Colonic mucosa (tissue), 4 donors: ENCODE measurements at places on chromosomes 12 and 14. TPM values are rescaled to one million over a fixed set of nuclear protein-coding genes. Genes with fewer than 3 reads are reported as not detected.

DNA sequence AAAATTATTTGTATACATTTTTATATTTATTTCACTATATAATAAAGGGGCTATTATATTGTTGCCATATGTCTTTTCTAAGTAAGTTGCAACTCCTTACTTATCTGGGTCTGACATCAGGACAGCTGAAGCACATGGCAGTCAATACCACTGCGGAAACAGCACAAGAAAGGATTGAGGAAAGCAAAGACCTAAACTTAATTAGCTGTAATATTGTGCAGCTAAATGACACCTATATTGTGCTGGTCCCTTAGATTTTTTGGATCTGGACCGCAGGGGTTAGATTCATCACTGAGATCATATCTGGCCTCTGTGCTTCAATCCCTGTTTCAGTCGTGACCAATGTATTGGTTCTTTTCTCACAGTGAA, 359.6 kb upstream of the DIO2 start:
- no peaks in the 10 kb centered on the region for H3K4me1 ChIP-seq
- DNase-seq = no peak
- H3K27me3 ChIP-seq = no peaks in the 10 kb centered on the region
- H3K36me3 ChIP-seq = no peaks in the 10 kb centered on the region

DNA sequence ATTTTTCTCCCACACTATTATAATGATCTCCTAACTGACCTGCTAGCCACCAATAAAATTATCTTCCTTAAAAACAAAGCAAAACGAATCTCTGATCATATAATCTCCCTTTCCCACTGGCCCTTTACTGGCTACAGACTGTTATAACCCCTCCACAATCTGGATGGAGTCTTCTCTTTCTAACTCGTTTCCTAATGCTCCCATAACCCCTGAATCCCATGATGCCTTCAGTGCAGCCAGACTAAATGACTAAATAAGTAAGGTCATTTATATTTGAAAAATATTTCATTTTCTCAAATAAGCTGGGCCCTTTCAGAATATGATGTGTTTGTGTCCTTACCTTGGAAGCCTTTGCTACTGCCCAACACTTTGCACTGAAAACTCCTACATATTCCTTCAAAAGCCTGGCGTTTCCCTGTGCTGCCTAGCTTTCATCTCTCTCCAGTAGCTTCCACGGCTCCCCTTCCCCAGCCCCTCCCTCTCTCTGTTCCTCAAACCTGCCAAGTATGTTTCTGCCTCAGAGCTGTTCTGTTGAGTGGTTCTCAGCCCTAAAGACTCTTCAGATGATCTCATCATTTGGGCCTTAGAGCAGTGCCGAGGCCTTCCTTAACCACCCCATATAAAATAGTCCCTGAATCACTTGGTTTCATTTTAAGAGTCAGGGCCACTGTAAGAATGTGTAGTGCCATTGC, 91.7 kb downstream of the MYRFL start:
- no peaks in the 10 kb centered on the region for H3K36me3 ChIP-seq
- no peak overlapping the region for H3K4me3 ChIP-seq
- H3K27me3 ChIP-seq = no peaks in the 10 kb centered on the region
- H3K4me1 ChIP-seq = peaks cover 10% of the 10 kb centered on the region
- H3K27ac ChIP-seq = no peak overlapping the region
- DNase-seq = no peak

- peak; percentile 37 for DNase-seq
- peak within 1 kb of the TSS; percentile 81 for H3K4me3 ChIP-seq
- H3K36me3 ChIP-seq = no peaks in the 10 kb centered on the region
- H3K27me3 ChIP-seq = no peaks in the 10 kb centered on the region
- no peaks in the 10 kb centered on the region for H3K4me1 ChIP-seq
Observed at GRCh38 chr12:132761032-132761920, at the start of gene ANKLE2. Gene ANKLE2 (minus strand): TSS chr12:132761832. CDS start chr12:132761798, 34 bp downstream.

DNA sequence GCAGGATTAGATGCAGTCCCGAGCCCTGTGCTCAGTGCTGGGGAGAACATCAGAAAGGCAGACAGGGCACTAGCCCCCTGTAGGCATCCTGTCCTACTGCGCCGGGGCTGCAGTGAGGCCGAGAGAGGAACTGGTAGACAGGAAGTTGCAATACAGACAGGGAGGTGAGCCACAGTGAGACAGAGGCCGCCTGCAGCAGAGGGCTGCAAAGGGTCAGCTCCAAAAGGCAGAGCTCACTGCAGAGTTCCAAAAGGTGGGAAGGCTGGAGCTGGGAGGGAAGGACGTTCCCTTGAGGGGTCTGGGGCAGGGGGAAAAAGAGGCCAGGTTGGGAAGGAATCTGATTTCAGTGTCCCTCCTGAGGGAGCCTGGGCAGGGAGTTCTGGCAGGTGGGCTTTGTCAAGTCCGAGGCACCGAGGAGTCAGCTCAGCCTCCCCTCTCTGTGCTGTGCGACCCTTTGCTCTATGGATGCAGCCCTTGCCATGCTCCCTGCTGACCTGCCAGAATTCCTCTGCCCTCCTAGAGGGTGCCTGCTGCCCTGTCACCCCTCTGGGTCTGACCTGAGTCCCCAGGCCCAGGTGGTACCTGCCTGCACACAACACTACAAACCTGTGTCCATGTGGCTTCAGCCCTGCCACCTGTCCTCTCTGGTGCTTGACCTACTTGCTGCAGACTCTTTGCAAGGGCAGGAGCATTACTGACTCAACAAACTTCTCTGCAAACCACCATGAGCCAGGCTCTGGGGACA, 63.5 kb downstream of the PRMT8 start:
- no peaks in the 10 kb centered on the region for H3K27me3 ChIP-seq
- H3K27ac ChIP-seq = no peak overlapping the region
- no peaks in the 10 kb centered on the region for H3K36me3 ChIP-seq
- H3K4me1 ChIP-seq = no peaks in the 10 kb centered on the region

DNA sequence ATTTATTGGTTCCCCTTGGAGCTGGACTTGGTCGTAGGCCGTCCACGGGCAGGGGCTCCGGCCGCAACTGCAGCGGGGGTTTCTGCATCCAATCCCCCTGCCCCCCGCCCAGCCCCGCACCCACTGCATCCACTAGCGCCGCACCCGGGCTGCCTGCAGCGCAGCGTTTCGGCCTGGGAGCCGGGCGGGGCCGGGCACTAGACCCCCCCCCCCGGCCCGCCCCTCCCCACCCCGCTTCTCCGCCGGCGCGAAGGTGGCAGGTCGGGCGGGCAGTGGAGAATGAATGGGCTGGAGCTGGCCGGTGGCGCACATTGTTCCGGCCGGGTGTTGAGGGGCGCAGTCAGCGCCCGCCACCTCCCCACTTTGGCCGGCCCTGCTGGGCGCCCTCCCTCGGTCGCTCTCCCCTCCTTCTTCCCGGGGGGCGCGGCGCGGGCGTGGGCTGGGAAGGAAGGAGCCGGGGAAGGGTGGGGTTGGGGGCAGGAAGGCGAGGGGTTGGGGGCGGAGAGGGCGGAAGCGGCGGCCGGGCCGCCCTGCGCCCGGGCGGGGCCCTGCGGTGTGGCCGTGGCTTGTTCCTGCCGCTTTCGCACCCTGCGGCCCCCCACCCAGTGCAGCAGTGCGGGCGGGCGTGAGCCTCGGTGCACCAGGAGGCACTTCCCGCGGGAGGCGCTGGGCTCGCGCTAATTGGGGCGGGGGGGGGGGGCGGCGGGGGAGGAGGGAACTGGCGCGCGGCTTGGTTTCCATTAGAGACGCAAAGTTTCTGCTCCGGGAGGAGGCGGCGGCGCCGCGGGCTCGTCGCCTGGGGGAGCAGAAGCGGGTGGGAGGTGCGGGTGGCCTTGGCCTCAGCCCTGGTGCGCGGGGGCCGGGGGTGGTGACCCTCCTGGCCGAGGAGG, 841 bp downstream of the CALM1 start:
- peaks cover 6% of the 10 kb centered on the region for H3K36me3 ChIP-seq
- no peaks in the 10 kb centered on the region for H3K27me3 ChIP-seq
- peak; percentile 76 for DNase-seq
- H3K27ac ChIP-seq = peak overlapping the region; percentile 95

DNA sequence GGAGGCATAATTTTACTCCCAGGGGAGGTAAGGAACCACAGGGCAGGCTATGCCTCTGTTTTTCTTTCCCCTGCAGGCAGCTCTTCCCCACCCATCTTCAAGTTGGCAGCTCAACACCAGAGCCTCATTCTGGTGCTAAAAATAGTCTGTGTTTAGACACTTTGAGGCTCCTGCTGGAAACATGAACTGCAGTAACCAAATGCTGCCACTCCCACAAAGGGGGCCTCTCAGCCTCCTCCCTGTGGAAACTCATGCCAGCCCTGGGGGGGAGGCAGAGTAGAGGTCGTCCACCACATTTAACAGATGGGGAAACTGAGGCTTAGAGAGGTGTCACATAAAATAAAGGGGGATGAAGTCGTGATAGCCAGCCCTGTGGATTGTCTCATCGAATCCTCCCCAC, 61.4 kb downstream of the WSCD2 start:
- no peaks in the 10 kb centered on the region for H3K36me3 ChIP-seq
- no peak for DNase-seq
- no peaks in the 10 kb centered on the region for H3K27me3 ChIP-seq
- no peak overlapping the region for H3K27ac ChIP-seq
- no peaks in the 10 kb centered on the region for H3K4me1 ChIP-seq

GRCh38 chr14:32377046-32377646, 48.0 kb downstream of the AKAP6 start:
- no peak overlapping the region for H3K4me3 ChIP-seq
- no peaks in the 10 kb centered on the region for H3K4me1 ChIP-seq
- H3K27me3 ChIP-seq = no peaks in the 10 kb centered on the region
- H3K27ac ChIP-seq = no peak overlapping the region
- H3K36me3 ChIP-seq = no peaks in the 10 kb centered on the region

DNA sequence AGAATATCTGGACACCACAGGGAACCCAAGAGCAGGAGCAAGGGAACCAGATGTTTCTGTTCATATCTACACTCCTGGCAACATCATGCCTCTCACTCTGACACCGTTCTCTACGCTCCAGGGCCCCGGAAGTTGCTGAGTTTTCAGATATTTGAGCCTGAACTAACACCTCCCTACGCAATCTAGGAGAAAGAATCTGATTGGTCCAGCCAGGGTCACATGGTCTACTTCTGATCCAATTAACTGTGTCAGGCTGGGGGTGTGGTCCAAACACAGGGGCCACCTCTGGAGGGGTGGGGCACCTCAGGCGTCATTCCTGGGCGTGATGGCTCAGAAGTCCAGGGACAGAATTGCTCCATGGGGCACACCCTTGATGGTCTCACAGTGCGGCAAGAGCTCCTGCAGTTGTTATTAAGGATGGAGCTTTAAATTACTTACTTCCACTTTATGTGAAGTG, 165.5 kb downstream of the PTPN11 start:
- no peak overlapping the region for H3K4me3 ChIP-seq
- H3K4me1 ChIP-seq = no peaks in the 10 kb centered on the region
- DNase-seq = no peak
- H3K36me3 ChIP-seq = no peaks in the 10 kb centered on the region
- no peaks in the 10 kb centered on the region for H3K27me3 ChIP-seq

GRCh38 chr14:47507861-47508260, 167.5 kb downstream of the MDGA2 start:
- H3K4me1 ChIP-seq = no peaks in the 10 kb centered on the region
- DNase-seq = no peak
- no peaks in the 10 kb centered on the region for H3K36me3 ChIP-seq
- H3K4me3 ChIP-seq = no peak overlapping the region
- no peak overlapping the region for H3K27ac ChIP-seq
- no peaks in the 10 kb centered on the region for H3K27me3 ChIP-seq

DNA sequence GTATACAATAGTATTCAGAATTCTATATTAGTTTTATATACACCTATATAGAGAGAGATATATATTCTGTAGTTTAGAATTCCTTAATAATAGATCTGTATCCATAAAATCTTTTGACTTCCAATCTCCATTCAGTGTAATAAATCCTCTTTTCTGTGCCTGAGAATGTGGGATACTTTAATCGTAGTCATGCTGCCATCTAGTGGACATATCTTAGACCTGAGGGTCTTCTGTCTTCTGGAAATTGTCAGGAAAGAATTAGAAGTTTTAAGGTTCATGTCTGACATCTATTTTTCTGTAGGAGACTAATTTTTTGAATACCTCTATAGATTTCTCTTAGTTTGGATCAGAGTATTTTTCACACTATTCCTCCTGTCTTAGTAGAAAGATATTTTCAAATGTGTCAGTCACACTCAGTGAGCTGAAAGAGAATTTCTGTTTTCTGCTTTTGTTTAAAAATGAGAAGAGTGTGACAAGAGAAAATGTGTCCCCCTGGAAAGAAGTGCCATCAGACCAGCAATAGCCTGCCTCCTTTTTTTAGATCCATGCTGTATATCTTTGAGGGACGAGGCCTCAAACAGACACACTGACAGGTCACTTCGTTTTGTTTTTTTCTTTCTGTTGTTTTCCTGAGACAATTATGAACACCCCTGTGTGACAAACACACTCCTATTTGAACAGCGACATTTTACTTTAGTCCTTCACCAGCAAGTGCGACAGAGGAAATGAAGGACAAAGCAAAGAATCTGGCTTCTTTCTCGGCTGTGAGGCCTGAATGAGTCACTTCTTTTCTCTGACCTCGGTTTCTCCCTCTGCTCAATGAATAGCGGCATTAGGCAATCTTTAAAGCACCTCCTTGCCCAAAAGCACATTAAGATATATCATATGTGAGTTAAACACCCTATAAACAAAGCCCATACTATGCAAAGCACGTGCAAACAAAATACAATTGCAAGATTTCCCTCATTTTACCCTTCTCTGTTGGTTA, 96.3 kb downstream of the GALC start:
- no peaks in the 10 kb centered on the region for H3K27me3 ChIP-seq
- H3K4me1 ChIP-seq = no peaks in the 10 kb centered on the region
- no peaks in the 10 kb centered on the region for H3K36me3 ChIP-seq

DNA sequence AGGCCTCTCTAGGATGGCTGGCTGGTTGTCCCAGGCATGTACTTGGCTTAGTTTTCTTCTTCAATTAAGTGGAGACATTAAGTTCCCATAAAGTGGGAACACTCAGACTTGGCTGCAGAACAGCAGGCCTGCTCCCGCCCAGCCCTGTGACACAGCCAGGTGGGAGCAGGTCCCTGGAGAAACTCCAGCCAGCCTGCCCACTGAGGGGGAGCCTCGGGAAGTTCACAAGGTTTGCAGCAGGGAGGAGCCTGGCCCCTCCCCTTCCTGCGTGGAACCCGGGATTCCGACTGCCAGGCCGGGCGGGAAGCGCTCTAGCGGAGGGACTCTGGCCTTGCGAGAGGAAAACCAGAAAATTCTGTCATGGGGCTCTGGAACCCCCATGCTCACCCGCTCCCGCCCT, 98.3 kb upstream of the EVL start:
- H3K4me3 ChIP-seq = no peak overlapping the region
- no peaks in the 10 kb centered on the region for H3K36me3 ChIP-seq
- H3K4me1 ChIP-seq = no peaks in the 10 kb centered on the region

GRCh38 chr12:78566456-78566855, 298.1 kb upstream of the SYT1 start:
- no peak overlapping the region for H3K4me3 ChIP-seq
- no peaks in the 10 kb centered on the region for H3K4me1 ChIP-seq
- no peaks in the 10 kb centered on the region for H3K36me3 ChIP-seq
- H3K27me3 ChIP-seq = no peaks in the 10 kb centered on the region
- no peak overlapping the region for H3K27ac ChIP-seq
- DNase-seq = no peak

- no peak overlapping the region for H3K27ac ChIP-seq
- H3K4me1 ChIP-seq = peaks cover 8% of the 10 kb centered on the region
- no peaks in the 10 kb centered on the region for H3K27me3 ChIP-seq
- H3K36me3 ChIP-seq = no peaks in the 10 kb centered on the region
- no peak overlapping the region for H3K4me3 ChIP-seq
Observed at GRCh38 chr12:120843472-120843871, 60.7 kb downstream of the SPPL3 start.

Gene SRGAP1
- total RNA-seq = 9.8 TPM

Gene POMT2
- total RNA-seq = 13.0 TPM

Gene PRH2
- not detected for total RNA-seq

Gene SMARCC2
- 80.1 TPM for total RNA-seq

Gene KIF5A
- 2.1 TPM for total RNA-seq

Gene PLBD1
- total RNA-seq = 85.0 TPM

Gene DBX2
- total RNA-seq = not detected

Gene UNC79
- 0.21 TPM for total RNA-seq
